ENCODE measurements at places on chromosomes 7 and 10.

DNA sequence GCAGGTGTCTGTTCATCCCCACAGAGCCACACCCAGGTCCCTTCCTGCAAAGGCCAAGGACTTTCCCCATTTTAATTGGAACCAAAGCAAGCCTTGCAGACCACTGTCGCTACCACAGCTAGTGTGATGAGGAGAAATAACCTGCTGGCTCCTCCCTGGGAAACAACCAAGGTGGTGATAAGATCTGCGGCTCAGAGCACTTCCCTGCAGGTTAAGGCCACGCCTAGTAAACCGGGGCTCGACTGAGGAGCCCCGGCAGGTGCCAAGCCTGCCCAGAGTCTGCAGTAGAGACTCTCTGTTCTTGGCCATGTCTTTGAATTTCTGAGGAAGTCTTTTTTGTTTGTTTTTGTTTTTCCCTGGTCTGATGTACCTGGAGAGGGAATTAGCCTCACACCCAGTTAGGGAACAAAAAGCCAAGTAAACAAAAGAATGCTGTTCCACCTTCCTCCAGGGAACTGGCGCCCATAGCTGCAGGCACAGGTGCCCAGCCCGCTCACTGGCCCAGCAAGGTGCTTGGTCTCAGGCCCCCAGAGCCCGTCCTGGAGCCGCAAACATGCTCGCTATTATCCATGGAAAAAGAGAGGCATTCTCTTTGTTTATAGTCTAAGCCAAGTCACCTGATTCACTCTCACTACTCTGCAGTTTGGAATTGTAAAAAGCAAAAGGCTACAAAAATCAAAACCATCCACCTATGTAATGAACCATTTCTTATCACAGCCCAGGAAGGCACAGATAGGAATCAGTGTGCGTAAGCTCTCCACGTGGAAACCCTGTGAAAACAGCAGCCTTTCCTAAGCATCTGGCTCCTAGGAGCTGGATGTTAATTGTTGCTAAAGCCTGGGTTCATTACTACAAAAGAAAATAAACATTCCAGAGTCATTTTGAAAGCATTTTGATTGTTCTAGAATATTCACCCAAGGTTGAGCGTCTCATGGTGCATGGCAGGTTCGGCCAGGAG is 2.7 kb downstream of the GPR146 start:
- no peak for DNase-seq

DNA sequence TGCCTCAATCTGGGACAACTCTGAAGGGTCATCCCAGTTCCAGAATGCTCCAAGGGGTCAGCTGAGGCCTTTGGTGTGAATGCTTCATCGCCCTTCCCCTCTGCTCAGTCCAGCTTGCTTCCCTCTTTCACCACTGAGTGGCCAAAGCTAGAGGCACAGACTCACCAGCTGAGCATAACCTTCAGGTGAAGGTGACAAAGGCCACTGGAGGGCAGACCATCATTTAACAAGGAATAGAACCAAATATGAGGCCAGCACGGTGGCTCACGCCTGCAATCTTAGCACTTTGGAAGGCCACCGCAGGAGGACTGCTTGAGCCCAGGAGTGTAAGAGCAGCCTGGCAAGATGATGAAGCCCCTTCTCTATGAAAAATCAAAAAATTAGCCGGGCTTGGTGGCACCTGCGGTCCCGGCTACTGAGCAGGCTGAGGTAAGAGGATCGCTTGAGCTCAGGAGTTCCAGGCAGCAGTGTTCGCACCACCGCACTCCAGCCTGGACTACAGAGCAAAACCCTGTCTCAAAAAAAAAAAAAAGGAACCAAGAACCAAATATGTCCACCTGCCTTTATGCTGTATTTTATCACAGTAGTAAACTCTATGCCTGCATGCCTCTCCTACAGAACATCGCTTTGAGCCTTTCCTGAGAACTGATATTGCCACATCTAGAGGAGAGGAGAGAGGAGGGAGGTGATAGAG is 13.4 kb downstream of the PRKAG2 start:
- no peak for DNase-seq

GRCh38 chr10:108445746-108446145 is 1281.2 kb upstream of the SORCS1 start:
- DNase-seq = no peak

DNA sequence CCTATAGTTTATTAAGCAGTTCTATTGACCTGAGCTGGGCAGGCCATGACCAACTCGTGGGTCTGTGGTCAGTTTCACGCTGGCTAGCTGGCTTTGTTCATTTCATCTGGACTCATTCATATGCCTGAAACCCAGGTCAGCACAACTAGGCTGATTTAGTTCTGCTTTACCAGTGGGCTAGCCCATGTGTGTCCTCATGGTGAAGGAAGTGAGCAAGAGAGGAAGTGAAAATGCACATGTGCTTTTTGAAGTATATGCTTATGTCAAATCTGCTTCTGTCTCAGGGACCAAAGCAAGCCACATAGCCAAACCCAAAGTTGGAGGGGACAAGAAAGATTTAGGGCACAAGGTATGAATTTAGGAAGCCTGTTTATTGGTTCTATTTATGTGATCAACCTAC is 154.5 kb downstream of the RNF133 start:
- DNase-seq = no peak

DNA sequence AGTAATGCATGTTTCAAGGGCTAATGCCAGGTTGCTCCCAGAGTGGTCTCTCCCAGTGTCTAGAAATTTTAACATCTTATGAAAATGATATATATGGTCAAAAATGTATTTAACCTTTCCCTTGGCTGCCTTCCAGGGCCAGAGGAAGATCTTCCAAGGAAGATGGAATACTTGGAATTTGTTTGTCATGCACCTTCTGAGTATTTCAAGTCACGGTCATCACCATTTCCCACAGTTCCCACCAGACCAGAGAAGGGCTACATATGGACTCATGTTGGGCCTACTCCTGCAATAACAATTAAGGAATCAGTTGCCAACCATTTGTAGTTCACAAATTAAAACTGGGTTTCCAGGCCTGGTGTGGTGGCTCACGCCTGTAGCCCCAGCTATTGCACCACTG is 9.0 kb downstream of the GATAD1 start:
- no peak for DNase-seq

DNA sequence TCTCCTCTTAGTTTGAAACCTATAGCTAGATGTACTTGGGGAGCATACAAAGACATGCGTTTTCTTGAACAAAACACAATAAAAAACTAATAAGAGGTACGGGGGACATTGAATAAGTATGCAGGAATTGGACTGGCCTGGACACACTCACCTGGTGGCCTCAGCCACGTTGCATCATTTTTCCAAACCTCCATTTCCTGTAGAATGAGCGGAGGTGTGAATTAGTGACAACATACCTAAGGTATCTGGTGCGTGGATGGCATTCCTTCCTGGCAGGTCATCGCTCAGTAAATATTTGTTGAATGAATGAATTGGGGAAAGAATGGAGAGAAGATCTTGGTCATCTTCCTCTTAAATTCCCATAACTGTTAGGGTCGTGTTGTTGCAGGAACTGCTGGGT is 103.2 kb upstream of the CTBP2 start:
- DNase-seq = no peak

GRCh38 chr10:82966130-82966529 is 1091.1 kb downstream of the NRG3 start:
- no peak for DNase-seq

GRCh38 chr7:117021986-117022385 is 68.7 kb downstream of the ST7 start:
- no peak for DNase-seq

GRCh38 chr7:45157653-45158401 is at the start of gene RAMP3:
Gene RAMP3, plus strand, starts transcription at chr7:45157791. Its CDS starts 38 bp downstream, at chr7:45157829.
- DNase-seq = no peak

- no peak for DNase-seq
Observed at GRCh38 chr7:47000561-47000960, 581.4 kb downstream of the TNS3 start.

GRCh38 chr10:104099941-104100340 is 14.3 kb upstream of the COL17A1 start:
- no peak for DNase-seq

DNA sequence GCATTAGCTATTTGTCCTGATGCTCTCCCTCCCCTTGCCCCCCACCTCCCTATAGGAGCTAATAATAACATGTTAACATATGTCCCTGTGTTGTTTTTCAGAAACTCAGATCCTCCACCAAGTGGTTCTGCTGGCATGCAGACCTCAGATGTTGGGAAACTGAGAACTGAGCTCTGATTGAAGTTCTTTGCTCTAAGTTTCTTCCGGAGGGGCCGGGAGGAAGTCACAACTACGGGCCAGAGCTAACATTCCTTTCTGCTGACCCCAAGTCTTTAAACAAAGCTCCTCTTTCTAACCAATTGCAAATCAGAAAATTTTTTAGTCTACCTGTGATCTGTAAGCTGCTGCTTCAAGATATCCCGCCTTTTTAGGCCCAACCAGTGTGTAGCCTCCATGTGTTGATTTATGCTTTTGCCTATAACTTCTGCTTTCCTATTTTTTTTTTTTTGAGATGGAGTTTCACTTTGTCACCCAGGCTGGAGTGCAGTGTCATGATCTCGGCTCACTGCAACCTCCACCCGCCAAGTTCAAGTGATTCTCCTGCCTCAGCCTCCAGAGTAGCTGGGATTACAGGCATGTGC is 66.6 kb downstream of the LYZL1 start:
- DNase-seq = no peak

DNA sequence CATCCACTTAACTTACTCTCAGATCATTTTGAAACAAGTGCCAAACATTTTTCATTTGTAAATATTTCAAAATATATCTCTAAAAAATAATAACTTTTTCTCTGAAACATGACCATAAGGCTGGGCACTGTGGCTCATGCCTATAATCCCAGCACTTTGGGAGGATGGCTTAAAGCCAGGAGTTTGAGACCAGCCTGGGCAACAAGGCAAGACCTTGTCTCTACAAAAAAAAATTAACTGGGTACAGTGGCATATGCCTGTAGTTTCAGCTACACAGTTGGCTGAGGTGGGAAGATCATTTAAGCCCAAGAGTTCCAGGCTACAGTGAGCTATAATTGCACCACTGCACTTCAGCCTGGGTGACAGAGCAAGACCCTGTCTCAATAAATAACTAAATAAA is 36.4 kb downstream of the USP54 start:
- DNase-seq = no peak

DNA sequence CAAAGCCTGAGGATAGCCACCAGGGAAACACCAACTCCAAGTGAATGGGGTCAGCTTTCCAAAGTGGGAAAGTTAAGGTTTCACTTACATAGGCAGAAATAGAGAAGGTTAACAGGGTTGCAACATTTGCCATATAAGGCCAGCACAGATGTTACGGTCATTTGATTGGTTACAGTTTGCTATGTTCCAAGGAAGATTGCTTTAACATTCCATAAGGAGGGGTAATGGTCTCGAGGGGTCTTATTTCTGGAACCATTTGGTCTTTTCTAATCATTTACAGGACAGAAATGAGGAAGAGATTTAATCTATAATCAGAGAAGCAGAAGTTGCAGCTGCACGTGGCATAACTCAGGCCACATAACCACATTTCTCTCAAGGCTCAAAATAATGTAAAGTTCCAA is 679.4 kb upstream of the C7orf33 start:
- no peak for DNase-seq

GRCh38 chr7:151888079-151889067 is 11.5 kb upstream of the PRKAG2 start:
- no peak for DNase-seq

- DNase-seq = no peak
Observed at GRCh38 chr7:90582164-90582563, 14.0 kb upstream of the CDK14 start.

GRCh38 chr7:135447748-135448147 is 62.2 kb downstream of the CNOT4 start:
- no peak for DNase-seq

- no peak for DNase-seq
Observed at GRCh38 chr7:99016196-99016595, 127.7 kb downstream of the SMURF1 start.

- DNase-seq = no peak
Observed at GRCh38 chr7:153476166-153476565, 576.0 kb upstream of the DPP6 start.

GRCh38 chr7:98249106-98249505 is 2.9 kb downstream of the TECPR1 start:
- DNase-seq = no peak

DNA sequence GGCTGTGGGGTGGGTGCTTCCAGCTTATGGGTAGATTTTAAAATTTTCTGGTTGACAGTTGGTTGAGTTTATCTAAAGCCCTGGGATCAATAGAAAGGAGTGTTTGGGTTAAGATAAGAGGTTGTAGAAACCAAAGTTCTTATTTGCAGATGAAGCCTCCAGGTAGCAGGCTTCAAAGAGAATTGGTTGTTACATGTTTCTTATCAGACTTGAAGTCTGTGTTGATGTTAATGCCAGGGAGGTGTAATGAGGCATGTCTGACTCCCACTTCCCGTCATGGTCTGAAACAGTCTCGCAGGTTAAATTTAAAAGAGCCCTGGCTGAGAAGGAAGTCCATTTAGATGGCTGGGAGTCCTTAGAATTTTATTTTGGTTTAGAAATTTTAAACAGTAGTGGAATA is 165.2 kb upstream of the TMEM72 start:
- no peak for DNase-seq

GRCh38 chr7:135100856-135101255 is 47.0 kb upstream of the TMEM140 start:
- no peak for DNase-seq

- DNase-seq = no peak
Observed at GRCh38 chr10:130967161-130967560, 344.4 kb downstream of the TCERG1L start.

DNA sequence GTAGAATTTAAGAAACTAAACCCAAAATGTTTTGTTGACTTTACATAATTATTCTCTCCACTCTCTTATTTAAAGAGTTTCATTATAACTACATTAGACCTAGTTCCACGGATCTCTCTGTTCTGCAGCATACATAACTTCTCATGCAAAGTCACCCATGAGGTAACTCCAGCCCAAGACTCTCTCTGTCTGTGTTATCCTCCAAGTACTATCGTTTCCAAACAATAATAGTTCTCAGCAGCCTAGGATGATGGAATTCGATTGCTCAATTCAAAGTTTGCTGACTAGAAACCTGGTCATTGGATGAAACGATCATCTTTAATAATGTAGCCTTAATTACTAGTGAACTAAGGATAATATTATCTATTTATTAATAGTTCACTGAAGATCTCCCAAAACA is 203.1 kb upstream of the PTN start:
- DNase-seq = no peak

DNA sequence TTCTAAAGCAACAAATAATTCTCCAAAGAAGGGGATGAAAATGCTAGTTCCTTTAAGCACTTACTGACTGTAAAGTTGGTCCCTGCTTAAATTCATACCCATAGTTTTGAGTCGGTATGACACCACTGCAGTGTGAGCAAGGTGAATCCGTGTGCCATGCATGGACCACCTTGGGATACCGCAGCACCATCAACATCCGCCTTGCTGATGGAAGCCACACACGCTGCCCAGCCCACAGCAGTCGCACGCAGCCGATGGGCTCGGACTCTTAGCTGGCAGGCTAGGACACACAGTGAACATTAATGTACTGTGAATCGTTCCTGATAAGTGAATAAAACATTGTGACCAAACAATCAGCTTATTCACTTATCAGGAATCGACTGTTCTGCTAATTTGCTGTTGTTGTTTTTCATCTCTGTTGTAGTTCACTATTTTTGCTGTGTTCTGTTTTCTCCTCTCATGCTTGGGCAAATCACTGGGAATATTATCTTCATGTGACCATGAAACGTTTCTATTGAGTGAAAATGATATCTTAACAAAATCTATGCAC is 275.5 kb downstream of the USP6NL start:
- DNase-seq = no peak
